ENCODE measurements at places on chromosomes 3 and 15.

DNA sequence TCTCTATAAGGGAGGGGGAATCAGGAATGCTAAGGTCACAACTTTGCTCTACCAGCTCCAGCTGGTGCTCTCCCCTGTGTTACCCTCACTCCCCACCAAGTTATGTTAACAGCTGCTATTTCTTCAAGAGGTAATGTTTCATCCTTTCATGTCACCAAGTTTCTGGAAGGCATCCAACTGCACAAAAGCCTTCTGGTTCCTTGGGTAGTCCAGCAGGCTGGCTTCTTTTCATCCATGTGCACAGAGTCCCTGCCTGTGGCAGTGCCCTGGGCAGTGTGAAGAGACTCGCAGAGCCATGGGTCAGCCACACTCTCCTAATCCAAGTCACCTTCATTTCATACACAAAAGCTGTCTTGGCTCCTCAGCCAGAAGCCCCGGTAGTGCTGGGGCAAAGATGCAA is 737.5 kb upstream of the LMCD1 start:
- DNase-seq: no peak

GRCh38 chr3:45785605-45786150 is 10.7 kb downstream of the SLC6A20 start:
- DNase-seq: no peak

GRCh38 chr3:160811237-160811548 is 55.2 kb downstream of the PPM1L start:
- no peak for DNase-seq

DNA sequence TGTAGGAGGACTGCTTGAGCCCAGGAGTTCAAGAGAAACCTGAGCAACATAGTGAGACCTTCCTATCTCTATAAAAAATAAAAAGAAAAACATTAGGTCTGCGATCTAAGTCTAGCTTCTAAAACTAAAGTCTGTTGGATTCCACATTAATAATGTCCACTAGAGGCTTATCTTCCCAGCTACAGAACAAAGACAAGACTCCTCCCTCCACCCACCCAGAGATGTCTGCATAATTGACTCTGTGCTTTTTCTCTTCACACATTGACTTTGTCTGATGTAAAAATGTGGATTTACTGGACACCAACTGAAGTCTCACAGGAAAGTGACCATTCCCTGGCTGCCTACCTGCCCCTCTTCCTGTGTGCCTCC is 91.8 kb downstream of the ATP10A start:
- DNase-seq: no peak

DNA sequence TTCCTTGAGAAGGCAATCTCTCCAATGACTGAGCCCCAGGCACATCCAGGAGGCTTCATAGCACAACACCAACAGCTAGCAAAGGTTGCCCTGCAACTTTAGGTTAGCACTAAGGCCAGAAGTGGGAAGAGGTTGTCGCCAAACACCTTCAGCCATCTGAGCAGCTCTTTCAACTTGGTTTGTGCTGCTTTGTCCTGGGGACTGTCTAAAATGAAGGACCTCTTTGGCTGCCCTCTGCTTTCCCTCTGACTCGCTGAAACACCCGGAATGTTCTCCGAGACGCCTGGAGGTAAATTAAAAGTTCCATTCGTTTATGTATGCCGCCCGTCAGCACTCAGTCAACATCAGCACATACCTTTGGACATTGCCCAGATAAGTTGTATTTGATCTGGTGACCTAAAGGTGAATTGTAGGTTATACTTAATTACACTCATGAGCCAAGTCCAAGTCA is 121.2 kb upstream of the NR2F2 start:
- no peak for DNase-seq

DNA sequence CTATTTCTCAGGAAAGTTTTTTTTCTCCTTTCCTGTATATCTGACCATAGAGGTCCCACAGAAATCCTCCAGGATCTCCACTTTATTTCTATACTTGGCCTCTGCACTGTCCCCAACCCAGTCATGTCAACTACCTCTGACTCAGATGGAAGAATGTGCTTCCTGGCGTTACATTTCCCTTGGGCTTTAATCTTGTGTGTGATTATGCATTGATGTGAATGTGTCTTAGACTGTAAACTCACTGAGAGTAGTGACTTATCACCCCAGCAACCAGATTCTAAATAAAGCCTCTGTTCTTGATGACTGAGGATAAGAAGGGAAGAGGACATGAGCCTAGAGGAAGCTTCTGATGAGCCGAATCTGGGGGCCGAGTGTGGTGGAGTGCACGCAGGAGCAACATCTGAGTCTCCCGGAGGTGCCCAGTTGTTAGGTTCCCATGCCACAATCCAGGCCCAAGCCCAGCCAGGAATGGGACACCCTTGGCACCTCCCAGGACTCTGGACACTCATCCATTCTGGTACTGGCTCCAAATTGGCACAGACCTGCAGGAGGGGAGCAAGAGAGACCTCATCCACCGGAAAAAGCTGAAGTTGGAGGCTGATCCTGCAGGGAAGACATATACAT is 32.1 kb upstream of the HEG1 start:
- no peak for DNase-seq

DNA sequence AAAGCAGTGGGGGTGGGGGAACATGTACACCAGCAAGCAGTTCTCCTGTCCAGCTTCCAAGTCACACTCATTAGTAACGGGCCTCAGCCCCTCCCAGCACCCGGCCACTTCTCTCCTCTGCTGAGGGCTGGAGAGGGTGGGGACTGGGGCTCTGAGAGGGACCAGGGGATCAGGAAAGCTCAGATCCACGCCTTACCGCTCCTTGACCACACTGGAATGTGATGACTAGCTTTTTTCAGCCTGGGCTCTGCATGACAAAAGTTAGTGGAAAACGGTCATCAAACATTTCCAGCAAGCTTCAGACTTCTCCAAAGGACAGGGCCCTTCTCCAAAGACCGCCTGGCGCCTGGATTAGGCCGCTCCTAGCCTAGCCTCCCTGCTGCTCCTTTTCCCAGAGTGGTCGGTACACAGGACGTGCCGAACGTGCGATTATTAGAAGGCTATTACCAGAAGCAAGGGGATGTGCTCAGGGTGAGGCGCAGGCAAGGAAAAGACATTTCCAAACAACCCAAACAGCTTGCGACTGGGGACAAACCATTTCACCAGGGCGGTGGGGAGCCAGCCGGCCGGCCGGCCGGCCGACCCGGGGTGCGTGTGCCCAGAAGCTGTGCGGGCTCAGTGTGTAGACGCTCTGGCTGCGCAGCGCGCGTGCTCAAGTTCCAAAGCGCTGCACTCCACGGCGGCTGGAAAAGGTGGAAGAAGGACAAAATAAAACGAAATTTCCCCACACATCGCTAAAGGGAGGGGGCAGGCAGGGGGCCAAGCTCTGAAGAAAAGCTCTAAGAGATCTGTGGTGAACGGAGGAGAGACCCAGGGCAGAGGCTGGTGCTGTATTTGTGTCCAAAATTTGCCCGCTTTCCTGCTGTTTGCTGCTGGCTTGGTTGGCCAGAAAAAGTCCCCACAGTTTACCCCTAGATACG is 51.0 kb upstream of the SSR3 start:
- no peak for DNase-seq

Data from cortex of kidney (tissue), 1 donor.